Fibroblast of skin of left biceps (primary cell): ENCODE measurements at places on chromosomes 3 and 15.
A peak's percentile ranks its signal among the peaks of the same experiment; 100 is the strongest.

GRCh38 chr3:194686414-194686815 is 732 bp downstream of the FAM43A start:
- DNase-seq = no peak

- peak; percentile 63 for DNase-seq
Observed at GRCh38 chr3:16761571-16761970, 123.2 kb upstream of the PLCL2 start.

DNA sequence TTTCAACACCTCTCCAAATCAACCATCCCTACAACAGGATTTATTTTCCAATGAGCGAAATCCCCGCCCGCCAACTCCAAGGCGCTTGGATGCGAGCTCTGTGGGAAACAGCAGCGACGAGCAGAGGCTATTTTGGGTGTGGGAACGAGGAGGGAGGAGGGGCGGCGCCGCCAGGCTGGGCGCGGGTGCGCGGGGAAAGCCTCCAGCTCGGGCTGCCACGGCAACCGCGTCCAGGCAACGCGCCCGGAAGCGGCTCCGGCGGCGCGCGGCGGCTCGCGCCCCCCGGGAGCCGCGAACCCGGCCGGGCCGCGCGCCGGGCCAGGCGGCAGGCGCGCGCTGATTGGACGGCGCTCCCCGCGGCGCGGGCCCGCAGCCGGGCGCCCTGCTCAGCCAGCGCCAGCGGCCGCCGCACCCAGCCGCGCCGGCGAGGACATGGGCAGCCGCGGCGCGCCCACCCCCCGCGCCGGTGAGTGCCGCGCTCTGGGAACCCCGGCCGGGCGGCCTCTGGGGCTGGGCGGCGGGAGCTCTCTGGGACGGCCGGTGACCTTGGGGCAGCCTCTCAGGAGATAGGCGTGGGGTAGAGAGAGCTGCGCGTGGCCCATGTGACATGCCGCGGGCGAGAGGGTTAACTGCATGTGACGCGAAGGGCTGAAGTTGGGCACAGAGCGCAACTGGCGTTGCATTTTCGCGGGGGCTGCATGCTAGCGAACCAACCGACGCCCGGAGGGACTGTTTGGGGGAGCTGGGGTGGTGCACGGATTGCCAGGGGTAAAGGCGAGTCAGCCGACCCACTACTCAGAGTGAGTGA is at the start of gene FAM81A:
Gene FAM81A, plus strand, starts transcription at position 370 of the 808 bp plus-strand sequence. CDS start 20,441 bp downstream, outside the sequence.
- DNase-seq = peak; percentile 27

- DNase-seq = no peak
Observed at GRCh38 chr3:188197388-188197847, 43.5 kb downstream of the LPP start.

DNA sequence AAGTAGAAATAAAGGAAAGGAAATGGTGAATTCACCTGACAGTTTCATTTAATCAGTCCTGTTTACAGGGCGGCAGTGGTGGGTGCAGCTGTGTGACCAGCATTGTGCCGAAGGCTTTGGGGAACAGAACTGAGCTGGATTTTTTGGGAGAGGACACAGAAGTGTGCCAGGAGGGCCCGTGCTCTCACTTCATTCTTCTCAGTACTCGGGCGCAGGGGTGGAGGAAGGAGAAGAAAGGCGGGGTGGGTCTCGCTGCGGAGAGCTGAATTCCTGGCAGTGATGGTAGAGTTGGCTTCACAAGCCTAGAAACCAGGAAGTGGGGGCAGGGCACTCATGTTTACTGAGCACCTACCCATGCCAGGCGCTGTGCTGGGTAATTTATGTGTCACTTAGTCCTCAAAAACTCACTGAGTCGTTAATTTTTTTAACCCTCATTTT is 64.6 kb downstream of the CRTC3 start:
- no peak for DNase-seq

- DNase-seq = peak; percentile 95
Observed at GRCh38 chr15:90680371-90680935, 36.7 kb upstream of the BLM start.

DNA sequence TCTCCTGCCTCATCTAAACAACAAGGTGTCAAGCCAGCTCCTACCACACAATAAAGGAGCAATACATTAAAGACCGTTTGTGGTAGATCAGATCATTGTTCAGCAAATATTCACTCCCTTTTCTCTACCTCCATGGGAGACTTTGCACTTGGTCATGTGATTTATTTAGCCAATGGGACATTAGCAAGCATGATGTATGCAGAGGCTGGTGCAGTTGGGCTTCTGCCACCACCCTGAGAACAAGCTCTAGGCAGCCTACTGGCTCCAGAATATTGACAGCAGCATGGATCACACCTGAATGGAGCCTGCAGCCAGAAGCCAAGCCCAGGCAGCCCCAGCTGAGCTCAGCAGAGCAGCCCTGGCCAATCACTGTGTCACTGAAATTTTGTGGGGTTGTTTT is 99.4 kb upstream of the UBE2E2 start:
- no peak for DNase-seq

- DNase-seq = no peak
Observed at GRCh38 chr3:8542190-8543135, 40.8 kb downstream of the LMCD1 start.

GRCh38 chr3:90015688-90016356 is 908.4 kb downstream of the EPHA3 start:
- DNase-seq = peak; percentile 76

- no peak for DNase-seq
Observed at GRCh38 chr3:142270407-142270806, 45.0 kb upstream of the GK5 start.

GRCh38 chr15:67548236-67548852 is 5.8 kb downstream of the MAP2K5 start:
- DNase-seq = no peak

DNA sequence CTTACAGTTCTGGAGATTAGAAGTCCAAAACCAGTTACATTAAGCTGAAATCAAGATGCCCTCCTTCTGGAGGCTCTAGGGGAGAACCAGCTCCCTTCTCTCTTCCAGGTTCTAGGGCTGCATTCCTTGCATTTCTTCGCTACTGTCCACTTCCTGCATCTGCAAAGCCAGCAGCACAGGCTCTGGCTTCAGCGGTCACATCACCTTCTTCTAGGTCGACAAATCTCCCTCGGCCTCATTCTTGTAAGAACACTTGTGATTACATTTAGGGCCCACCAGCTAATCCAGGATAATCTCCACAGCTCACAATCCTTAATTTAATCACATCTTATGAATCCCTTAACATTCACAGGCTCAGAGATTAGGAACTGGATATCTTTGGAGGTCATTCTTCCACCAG is 73.8 kb downstream of the MINAR1 start:
- no peak for DNase-seq

- DNase-seq = no peak
Observed at GRCh38 chr3:111081008-111081545, 9.5 kb downstream of the NECTIN3 start.

DNA sequence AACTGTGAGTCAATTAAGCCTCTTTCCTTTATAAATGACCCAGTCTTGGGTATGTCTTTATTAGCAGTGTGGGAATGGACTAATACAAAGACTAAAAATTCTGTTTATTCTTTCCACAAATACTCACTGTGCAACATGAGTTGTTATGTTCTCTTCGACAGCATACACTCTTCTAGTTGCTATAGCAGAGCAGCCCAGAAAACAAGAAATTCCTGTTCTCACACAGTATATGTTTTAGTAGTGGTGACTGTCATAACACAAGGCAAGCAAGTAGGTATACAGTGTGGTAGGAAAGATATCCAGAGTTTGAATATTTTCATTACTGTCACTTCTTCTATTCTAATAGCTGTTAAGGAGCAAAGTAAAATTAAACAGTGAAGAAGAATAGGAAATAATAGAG is 453.3 kb downstream of the ROBO1 start:
- no peak for DNase-seq

DNA sequence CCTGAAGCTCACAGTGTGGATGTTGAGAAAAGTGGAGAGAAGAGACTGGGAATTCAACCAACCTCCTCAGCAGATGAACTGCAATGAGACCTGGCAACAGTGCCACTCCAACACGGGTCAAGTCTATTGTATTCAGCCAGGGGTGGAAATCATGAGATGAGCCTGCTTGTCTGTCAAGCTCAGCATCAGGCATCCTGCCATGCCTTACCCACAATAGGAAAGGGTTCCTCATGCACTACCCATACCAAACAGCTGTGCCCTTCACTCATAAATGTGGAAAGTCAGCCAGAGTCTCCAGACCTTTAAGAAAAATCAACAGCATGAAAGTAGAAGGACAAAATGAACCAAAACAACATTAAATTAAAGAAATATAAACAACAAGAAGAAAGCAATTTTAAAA is 542.1 kb downstream of the EPHB1 start:
- DNase-seq = no peak

GRCh38 chr3:42668413-42668760 is 14.9 kb downstream of the ZBTB47 start:
- DNase-seq = no peak

DNA sequence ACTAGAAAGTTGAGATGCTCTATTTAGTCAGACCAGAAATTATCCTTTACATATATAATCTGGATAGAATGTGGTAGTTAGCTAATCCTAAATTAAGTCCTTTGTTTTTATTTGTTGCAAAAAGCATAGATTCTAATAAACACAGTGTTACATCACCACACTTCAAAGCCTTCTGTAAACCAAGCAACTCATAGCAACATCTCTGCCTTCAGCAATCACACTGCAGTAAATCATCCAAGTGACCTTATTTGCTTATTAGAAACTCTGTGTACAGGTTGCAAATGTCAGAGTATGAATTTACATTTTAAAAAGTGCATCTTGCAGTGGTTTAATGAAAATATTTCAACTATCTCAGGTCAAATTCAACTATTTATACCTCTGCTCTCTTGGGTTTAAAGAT is 242.5 kb downstream of the GBE1 start:
- no peak for DNase-seq

DNA sequence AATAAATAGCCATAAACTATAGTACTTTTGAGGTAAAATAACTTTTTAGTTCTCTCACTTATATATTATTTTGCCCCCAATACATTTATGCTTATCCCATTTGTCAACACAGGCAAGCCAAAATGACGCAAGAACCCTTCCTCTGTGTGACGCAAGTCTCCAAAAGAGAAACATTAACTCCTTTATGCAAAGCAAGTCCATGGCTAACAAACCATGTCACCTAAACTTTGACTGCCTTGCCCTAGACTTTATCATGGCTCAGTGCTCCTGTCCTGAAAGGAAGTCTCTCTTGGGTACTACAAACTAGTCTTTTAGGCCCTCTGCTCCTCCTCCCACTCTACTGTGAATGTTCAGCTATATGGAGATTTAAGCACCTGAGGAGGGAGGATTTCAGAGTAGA is 230.5 kb downstream of the UNC13C start:
- no peak for DNase-seq

DNA sequence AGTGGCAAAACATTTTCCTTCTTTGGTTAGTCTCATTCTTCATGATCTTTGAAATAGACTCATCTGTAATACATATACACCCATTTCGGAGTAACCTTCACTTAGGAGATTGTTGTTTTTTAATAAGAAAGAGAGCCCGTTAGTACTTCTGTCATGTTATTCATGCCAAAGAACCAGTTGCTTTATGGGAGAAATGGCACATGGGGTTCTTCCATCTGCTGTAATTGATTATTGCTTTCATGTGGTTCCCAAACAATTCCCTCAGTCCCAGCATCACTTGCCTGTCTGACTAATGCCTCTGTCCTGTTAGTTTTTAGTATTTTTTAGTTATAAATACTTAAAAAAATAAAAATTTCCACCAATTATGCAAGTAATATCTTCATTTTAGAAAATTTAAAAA is 33.8 kb upstream of the FAH start:
- no peak for DNase-seq

- DNase-seq = no peak
Observed at GRCh38 chr3:2931265-2931664, 178.9 kb downstream of the IL5RA start.

- no peak for DNase-seq
Observed at GRCh38 chr15:40090774-40091455, 17.8 kb downstream of the BMF start.
